ENCODE measurements at places on chromosomes 3 and 15.

DNA sequence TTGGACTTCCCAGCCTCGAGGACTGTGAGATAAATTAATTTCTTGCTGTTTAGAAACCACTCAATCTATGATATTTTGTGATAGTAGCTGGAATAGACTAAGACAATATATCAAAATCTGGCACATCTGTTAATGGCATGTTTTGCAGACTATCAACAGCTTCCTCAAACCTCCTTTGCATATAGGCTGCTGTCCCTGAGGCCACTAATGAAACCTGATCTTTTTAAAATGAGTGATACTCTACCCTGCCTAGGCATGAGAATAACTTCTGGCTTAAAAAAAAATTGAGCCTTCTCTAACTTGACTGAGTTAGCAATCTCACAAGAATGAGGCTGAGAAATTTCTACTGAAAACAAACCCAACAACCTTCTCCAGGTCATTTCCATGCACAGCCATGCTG, 176.0 kb upstream of the CRBN start:
- DNase-seq, result no peak

DNA sequence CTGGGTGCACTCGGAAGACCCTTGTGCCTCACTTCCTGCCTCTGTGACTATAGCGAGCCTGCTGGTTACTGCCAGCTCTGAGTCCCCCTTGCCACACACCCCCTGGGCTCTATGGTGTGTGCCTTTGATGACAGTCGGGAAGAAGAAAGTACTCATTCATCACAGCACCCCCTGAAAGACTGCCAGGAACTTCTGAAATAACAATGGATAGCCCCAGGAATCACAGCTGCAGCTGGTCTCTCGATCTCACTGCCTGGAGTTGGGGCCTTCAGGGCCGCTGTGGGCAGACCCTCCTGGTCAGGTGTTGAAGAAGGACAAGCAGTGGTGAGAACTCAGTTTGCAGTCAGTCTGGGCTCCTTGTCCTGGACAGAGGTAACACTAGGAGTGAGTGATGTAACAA, 9.8 kb upstream of the RPP14 start:
- DNase-seq, result no peak

DNA sequence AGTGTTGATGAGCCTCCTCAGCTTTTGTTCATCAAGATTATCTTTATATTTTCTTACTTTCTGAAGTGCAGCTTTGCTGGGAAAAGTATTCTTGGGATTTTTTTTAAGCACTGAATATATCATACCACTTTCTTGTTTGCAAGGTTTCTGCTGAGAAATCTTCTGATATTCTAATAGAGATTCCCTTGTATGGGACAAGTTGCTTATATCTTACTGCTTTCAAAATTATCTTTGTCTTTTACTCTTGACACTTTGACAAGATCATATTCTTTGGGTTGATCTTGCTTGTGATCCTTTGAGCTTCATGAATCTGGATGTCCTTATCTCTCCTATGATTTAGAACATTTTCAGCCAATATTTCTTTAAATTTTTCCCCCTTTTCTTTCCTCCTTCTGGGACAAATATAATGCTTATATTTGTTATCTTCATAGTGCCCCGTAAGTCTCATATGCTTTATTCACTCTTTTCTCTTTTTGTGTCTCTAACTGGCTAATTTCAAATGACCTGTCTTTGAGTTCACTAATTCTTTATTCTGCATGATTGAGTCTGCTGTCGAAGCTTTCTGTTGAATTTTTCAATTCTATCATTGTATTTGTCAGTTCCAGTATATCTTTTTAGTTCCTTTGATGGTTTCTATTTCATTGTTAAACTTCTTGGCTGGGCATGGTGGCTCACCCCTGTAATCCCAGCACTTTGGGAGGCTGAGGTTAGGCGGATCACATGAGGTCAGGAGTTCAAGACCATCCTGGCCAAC, 211.4 kb upstream of the MANF start:
- no peak for DNase-seq

DNA sequence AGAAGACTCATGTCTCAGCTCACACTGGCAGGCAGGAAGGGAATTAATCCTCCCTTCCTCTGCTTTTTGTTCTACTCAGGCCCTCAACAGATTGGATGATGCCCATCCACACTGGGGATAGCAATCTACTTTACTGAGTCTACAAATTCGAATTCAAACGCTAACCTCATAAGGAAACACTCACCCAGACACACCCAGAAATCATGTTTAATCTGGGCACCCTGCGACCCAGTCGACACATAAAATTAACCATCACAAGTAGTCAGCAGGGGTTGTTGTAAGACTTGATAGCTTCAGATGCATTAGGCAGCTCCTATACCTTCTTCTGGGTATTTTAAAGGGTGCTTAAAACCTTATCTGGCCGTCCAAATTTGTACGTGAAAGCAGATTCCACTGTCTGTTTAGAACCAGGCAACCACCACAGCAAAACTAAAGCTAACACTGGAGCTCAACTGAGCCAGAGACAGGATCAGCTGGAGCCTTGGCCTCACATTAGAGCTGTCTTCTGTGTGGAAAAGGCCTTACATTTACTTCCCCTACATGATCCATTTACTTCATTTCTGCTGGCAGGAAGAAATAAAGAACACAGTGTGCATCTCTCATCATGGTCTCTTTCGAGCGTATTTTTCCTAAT, 407.3 kb upstream of the PPP2R3A start:
- no peak for DNase-seq

DNA sequence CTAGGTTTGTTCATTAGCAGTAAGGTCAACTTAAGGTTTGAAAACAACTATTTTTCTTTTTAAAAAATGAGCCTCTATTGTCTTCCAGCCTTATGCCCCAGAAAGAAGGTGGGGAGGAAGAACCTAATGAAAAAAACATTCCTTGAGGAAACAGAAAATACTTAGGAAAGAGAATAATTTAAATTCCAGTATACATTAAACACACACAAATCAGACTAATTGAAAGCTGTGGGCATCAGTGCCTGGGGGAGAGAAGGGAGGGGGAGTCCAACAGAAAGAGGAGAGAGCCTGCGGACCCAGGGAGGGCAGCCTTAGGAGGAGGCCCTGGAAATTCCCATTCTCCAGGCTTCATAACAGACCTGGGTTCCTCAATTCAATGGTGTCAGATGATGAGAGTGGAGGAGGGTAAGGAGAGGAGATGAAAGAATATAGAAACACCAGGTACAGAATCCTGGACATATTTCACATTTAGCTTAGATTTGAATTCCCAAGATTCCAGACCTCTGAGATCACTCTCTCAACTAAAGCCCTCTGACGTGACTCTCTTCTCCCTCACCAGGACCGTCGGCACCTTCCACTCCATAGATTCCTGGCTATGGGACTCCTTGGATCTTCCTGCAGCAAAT, 320.5 kb upstream of the UMPS start:
- peak; percentile 15 for DNase-seq

GRCh38 chr3:128426128-128426921, 40.4 kb downstream of the DNAJB8 start:
- no peak for DNase-seq

DNA sequence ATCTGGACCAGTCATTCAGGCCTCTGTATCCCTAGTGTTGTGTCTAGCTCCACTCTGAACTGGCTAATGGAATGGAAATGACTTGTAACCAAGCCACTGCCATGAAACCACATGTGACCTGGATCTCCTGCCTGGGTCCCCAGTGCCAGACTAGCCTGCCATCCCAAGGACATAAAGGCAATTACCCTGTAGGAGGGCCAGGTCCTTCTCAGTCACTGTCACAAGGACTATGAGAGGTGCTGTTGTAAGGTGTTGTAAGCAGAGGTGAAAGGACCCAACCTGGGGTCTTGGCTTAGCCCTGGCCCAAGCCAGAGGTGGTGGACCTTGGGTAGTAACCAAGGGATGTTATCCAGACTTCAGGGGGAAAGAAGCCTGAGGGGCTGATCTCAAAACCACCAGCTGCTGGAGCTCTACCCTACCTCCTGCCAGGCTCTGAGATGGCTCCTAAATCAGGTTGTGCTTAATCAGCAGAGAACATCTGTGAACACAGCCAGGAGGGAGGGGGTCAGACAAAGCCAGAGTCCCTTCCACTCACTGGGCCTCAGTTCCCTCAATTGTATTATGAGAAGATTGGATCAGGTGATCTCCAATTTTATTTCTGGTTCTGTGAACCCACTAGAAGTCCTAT, 15.7 kb upstream of the KLHL24 start:
- no peak for DNase-seq

DNA sequence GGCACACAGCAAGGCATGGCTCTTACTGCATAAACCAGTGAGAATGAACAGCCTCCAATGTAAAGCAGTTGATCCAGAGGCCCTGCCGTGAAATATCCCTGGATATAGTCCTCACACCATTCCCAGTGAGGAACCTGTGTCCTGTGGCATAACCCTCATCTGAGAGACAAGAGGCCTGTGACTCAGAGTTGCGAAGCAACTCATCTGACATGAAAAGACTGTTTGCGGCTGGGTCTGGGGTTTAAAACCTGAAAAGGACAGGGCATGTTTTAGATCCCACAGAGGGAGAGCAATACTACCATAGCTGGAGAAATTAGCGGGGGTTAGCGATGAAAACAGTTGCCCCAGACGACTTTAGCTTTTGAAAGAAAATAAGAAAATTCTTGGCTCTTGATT, 165.3 kb upstream of the BHLHE40 start:
- DNase-seq, result no peak

GRCh38 chr3:14440531-14441239, 38.3 kb downstream of the SLC6A6 start:
- no peak for DNase-seq

DNA sequence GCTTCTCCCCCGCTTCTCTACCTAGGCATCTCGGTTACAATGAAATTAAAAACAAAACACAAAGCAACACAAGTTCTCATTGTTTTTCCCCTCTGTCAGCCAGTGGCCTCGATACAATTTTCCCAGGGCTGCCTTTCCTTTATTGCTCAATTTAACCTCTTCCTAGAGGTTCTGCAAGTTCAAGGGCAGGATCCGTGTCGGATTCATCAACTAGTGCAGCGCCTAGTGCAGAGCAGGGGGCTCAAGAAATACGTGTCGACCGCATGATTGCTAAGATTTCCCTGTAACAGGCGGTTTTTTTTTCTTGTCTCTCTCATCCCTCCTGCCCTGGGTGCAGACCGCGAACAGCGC, 1.4 kb upstream of the BHLHE40 start:
- no peak for DNase-seq

DNA sequence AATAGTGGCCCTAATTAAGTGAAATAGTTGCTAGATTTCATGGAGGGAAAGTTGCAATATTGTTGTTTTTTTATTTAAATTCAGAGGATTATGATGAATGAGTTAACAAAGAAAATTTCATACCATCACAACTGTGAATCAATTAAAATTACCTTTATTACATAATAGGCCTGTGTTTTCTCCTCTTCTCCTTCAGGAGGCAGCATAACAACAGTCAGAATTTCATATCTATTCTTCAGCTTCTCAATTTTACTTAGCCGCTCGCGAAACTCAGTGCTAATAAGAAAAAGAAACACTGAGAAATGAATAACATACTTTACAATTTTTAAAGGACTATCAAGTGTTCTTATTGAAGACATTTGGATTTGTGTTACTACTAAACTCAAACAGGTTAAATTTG, 29.4 kb downstream of the TTC14 start:
- DNase-seq, result no peak

GRCh38 chr3:73215281-73215680, 153.8 kb downstream of the EBLN2 start:
- DNase-seq, result no peak

DNA sequence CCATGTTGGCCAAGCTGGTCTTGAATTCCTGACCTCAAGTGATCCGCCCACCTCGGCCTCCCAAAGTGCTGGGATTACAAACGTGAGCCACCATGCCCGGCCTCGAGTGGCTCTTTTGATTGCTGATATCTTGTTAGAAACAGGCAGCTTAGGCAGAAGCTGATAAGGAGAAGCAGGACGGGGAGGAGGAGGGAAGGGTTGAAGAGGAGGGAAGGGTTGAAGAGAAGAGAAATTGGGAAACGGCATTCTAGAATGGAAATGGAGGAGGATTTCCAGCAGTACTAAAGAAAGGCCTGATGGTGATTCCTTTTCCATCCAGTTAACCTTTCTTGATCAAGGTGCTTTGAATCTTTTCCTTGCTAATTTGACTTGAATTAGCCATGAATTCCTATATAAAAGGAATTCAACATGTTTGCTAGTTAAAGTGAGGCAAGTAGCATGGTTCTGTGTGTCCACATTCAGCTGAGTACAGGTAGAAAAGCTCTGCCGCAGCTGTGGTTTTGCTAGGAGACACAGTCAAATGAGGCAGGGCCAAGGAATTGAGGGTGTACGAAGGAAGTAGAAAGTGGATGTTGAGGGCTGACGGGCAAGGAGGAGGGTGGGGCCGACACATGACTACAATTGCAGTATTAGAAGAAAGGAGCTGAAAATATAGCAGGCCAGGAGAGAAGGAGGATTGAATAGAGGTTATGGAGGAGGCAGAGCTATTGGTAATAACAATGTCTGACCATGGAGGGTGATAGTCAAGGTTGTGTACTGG, 27.2 kb upstream of the ATP1B3 start:
- no peak for DNase-seq

DNA sequence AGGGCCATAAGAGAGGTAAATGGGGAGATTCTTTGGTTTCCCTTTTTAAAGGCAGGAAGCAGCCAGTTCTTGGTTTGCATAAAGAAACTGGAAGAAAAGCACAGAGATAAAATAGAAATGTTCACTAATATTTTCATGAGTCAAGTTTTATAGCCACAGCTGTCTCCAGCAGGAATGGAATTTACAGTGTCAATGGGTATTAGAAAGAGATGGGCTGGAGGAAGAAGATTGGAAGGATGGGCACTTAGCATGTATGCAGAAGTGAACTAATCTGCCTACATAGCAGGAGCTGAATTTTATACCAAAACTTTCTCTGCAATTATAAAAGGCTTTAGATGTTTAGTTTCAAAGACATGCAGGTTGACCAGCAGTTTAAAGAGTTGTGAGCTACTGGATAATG, 521.9 kb upstream of the GOLIM4 start:
- no peak for DNase-seq

- DNase-seq, result no peak
These were observed 3.6 kb upstream of the SH2D7 start for GRCh38 chr15:78088773-78089080.

DNA sequence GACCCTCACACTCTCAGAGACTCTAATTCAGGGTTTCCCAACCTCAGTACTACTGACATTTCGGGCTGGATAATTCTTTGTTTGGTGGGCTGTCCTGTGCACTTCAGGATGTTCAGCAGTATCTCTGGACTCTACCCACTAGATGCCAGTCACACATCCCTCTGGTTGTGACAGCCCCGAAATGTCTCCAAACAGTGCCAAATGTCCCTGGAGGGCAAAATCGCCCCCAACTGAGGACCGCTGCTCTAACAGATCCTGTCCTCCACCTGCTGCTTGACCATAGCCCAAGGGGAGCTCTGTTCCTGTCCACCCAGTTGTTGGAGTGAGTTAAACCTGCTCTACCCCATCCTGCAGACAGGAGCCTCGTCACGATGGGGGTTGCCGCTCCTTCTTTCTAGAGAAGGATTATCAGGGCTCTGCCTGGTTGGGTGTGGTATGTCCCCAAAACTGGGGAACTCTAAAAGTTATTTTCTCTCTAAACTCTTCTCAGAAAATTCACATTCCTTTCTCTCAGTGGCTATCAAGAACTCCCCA, 85.6 kb upstream of the PSMD6 start:
- DNase-seq, result no peak

All from AG04450 (cell line).